ENCODE measurements at places on chromosomes 7 and 10. TPM values are rescaled to one million over a fixed set of nuclear protein-coding genes. Genes with fewer than 3 reads are reported as not detected.

GBX1 gene
- not detected for total RNA-seq

CYP2C9 gene
- total RNA-seq: 0.82 TPM

HOXA10 gene
- 0.42 TPM for total RNA-seq

DNAH11 gene
- total RNA-seq: 5.1 TPM

NUTM2B gene
- 0.76 TPM for total RNA-seq

MIOS gene
- total RNA-seq: 25.3 TPM

HOGA1 gene
- total RNA-seq: 1.2 TPM

AKR1C4 gene
- not detected for total RNA-seq

SFRP4 gene
- total RNA-seq: 37.3 TPM

IL2RA gene
- 4.1 TPM for total RNA-seq

AKR1E2 gene
- 4.8 TPM for total RNA-seq

PPP1R17 gene
- total RNA-seq: not detected

SLC16A9 gene
- 2.0 TPM for total RNA-seq

CNTNAP2 gene
- 0.94 TPM for total RNA-seq

LRGUK gene
- total RNA-seq: 0.94 TPM

AOAH gene
- 28.2 TPM for total RNA-seq

GRID2IP gene
- 0.35 TPM for total RNA-seq

NANOS1 gene
- 1.6 TPM for total RNA-seq

PHYHIPL gene
- total RNA-seq: not detected

FKBP6 gene
- not detected for total RNA-seq

EPO gene
- not detected for total RNA-seq

IFIT2 gene
- 26.1 TPM for total RNA-seq

MALRD1 gene
- 8.1 TPM for total RNA-seq

PON2 gene
- 277 TPM for total RNA-seq

GPR15LG gene
- not detected for total RNA-seq

ENKUR gene
- total RNA-seq: 4.3 TPM

TFEC gene
- total RNA-seq: 42.9 TPM

MMD2 gene
- not detected for total RNA-seq

NXPH1 gene
- total RNA-seq: not detected

SORBS1 gene
- total RNA-seq: 52.7 TPM

MYO1G gene
- total RNA-seq: 40.9 TPM

CTAGE6 gene
- total RNA-seq: 0.97 TPM

GLI3 gene
- total RNA-seq: 29.5 TPM

SRGN gene
- 533 TPM for total RNA-seq

NPTX2 gene
- total RNA-seq: 1.3 TPM

FOXP2 gene
- 5.9 TPM for total RNA-seq

FAM25C gene
- not detected for total RNA-seq

GIMAP6 gene
- total RNA-seq: 52.7 TPM

LFNG gene
- total RNA-seq: 38.0 TPM

TEX36 gene
- total RNA-seq: not detected

UBE3C gene
- 68.9 TPM for total RNA-seq

CHAT gene
- total RNA-seq: not detected

JMJD1C gene
- 68.0 TPM for total RNA-seq

ASIC3 gene
- total RNA-seq: 3.5 TPM

FAM25A gene
- not detected for total RNA-seq

KCNMA1 gene
- 21.1 TPM for total RNA-seq

VKORC1L1 gene
- total RNA-seq: 37.6 TPM

SORCS1 gene
- 0.15 TPM for total RNA-seq

TAS2R4 gene
- 0.99 TPM for total RNA-seq

SSBP1 gene
- total RNA-seq: 96.2 TPM

Measured in left lung (tissue), 14 donors.